ENCODE measurements at places on chromosomes 7 and 10.

DNA sequence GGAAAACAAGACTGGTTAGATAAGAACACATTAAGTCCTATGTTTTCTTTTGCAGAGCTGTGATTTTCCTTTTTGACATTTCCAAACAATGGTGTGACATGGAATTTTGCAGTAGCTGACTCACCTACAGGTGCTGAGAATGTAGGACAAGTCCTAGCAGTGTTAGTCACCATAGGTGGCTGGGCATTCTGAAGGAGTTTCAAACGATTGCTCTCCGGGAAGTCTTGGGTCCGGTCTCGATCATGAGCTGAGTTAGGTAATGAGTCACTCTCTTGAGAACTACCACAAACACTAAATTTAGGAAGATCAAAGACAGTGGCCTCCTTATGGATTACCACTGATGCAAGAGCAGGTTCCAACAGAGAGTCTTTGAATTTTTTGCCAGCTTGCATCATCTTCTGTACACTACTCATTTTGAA, 3.6 kb downstream of the FIGNL1 start:
- peak; percentile 99 for DNase-seq

DNA sequence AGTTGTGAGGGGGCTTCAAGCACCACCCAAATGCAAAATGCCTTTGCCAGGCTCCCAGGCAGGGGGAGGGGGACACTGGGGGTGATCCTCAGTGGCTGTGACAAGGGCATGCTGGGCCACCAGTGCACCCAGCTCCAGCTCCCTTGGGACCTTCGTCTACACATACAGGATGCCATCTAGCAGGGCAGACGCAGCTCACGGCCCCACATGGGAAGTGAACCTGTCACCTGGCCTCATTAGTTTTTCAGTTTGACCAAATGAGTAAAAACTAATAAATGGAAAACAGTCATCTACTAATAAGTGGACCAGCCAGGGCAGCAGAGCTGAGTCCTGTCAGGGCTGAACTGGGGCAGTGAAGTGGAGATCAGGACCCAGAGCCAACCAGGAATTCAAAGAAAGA, 50.2 kb downstream of the TLL2 start:
- no peak for DNase-seq

DNA sequence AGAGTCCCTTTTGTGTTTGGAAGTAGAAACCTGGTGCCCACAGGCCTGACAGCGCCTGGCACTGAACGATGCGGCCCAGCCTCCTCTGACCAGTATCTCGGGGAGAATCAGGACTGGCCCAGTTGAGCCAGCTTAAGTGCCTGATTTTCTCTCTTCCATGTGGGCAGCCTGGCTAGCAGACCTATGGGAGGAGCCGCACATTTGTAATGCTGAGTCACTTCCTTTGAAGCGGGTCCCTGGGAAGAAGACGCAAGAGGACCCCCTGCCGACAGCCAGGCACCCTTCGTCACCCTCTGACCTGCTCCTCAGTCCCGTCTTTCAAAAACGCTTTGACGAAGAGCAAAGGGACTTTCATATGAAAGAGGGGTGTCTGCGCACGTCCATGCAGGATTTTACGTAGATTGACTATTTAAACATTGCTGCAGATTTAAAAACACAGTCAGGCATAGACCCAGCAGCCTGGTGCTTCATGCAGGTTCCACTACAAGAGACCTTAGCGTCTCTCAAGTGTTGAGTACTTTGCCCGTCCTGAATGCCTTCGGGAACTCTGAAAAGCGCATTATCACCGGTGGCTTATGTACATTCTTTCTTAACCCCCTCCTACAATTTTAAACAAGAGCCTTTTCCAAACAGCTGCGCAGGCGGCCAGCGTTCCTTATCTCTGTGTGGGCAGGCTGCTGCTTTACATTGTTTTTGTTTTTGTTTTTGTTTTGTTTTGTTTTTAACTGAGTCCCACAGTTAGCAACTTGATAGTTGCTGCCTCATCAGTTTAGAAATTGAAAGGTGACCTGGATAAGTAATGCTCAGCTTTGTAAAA, 36.5 kb upstream of the AP5Z1 start:
- DNase-seq = peak; percentile 77

DNA sequence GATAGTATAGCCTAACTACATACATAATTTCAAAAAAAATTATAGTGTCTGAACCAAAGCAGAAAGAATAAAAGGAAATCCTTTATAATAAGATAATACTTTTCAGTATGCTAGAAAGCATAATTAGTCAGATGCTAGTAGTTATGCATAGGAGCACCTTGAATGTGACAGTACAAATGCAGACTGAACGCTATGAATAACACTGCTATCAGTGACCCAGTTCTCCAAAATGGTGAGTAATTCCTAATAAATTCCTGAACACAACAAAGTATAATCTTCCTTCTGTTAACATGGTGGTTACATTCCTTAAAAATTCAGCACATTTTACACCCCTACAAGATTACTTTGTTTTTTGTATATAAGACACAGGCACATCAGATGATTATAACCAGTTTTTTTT, 1.2 kb upstream of the CHPF2 start:
- DNase-seq = no peak

DNA sequence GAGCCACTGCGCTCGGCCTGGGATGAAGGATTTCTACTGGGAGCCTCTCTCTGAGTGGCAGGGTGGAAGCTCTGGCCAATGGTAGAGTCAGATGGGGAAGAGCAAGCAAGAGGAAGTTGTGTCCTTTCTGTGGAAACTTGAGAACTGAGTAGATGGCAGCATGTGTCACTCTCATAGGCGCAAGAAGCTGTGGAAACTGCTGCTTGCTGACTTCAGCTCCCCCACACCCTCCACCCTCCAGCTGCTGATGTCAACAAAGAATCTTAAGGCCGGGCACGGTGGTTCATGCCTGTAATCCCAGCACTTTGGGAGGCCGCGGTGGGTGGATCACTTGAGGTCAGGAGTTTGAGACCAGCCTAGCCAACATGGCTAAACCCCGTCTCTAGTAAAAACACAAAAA, 39.8 kb upstream of the SRGN start:
- peak; percentile 71 for DNase-seq

DNA sequence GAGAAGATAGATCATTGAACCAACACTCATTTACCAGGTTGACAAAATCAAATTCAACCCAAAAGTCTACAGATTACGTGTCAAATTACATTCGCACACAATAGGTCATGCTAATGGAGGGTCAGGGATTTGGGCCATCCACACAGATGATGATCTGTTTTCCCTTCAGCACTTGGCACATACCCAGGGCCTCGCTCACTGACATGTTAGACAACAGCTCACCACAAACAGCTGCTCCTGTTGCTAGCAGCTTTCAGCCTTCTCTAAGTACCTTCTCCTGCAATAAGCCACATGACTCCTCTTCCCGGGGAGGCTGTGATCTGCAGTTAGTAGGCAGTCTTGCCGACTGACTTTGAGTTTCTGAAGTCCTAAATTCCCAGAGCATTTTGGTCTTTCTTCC, 18.4 kb downstream of the NKX2-3 start:
- peak; percentile 78 for DNase-seq

- DNase-seq = peak; percentile 33
Measured at GRCh38 chr10:24721229-24722106, 2.2 kb downstream of the ARHGAP21 start.

DNA sequence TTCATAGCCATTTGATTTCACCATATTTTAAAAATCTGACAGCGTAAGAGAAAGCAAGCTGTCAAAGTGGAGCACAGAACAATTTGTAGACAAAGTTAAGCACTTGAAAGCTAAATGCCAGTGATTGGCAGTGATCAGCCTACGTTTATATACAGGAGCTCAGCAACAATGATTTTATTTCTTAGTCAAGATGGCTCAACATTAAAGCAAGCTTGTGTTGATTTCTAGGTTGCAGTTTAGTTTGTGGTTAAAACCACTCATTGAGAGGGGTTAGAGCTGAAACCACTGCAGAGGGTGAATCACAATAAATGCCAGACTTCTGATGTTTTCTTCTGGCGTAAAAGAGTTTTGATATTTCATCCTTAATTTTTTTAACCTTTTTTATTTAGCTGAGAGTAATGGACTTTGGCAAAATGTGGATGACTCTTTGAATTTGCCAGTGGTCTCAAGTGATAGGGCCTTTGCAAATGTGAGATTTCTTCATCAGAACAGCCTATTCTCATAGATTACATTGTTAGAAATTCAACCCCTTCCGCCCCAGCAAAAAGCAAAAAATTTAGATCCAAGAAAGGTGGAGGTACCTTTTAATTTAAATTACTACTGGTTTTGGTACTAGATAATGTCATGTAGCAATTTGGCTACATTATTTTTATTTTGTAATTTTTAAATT, 73.8 kb downstream of the SHOC2 start:
- DNase-seq = peak; percentile 77

Data from epithelial cell of esophagus (primary cell).